ENCODE measurements at places on chromosomes 2 and 18.

GRCh38 chr18:39318462-39318861 lies 1752.9 kb upstream of the CELF4 start:
- no peaks in the 10 kb centered on the region for H3K27me3 ChIP-seq
- H3K36me3 ChIP-seq: no peaks in the 10 kb centered on the region
- no peak overlapping the region for H3K4me3 ChIP-seq
- H3K4me1 ChIP-seq: no peaks in the 10 kb centered on the region
- no peak overlapping the region for H3K27ac ChIP-seq

DNA sequence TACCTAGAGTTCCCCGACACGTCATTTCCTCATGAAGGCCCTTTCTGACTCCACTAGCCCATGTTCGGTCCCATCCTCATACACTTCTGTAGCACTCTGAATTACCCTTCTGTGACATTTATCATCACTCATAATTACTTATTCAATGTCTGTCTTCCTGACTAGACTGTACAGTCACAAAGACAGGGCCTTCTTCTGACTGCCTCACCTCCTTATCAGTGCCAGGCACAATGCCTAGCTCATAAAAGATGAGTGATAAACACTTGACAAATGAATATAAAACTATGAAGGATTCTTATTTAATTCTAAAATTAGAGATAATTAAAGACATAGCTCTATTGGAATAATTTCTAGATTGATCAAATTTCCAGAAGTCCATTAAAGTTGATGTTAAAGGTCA lies 1.4 kb upstream of the UBXN4 start:
- H3K4me3 ChIP-seq: no peak overlapping the region
- no peak for DNase-seq
- H3K27ac ChIP-seq: no peak overlapping the region
- H3K4me1 ChIP-seq: peaks cover 25% of the 10 kb centered on the region
- no peaks in the 10 kb centered on the region for H3K27me3 ChIP-seq
- no peaks in the 10 kb centered on the region for H3K36me3 ChIP-seq

DNA sequence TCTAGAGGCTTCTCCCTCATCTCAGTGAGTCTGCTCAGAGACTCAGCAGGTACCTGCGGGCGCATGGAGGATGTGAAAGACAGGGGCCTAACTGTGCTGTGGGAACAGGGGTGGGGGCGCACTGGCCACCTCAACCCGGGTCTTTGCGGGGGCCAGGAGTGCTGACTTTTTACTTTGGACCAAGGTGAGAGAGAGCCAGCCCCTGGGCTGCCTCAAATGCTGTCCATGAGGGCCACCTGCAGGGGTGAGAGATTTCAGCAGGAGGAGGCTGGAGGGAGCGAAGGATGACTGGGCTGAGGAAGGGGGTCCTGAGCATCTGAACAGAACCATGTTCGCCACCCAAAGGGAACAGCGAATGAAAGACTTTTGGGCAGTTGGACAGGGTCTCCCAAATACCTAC lies 129.4 kb downstream of the TNS1 start:
- no peak for DNase-seq
- no peak overlapping the region for H3K27ac ChIP-seq
- H3K27me3 ChIP-seq: no peaks in the 10 kb centered on the region
- H3K4me3 ChIP-seq: no peak overlapping the region

- no peaks in the 10 kb centered on the region for H3K27me3 ChIP-seq
- no peak overlapping the region for H3K27ac ChIP-seq
- no peak for DNase-seq
Measured at GRCh38 chr18:79121746-79122474, 52.7 kb downstream of the ATP9B start.

DNA sequence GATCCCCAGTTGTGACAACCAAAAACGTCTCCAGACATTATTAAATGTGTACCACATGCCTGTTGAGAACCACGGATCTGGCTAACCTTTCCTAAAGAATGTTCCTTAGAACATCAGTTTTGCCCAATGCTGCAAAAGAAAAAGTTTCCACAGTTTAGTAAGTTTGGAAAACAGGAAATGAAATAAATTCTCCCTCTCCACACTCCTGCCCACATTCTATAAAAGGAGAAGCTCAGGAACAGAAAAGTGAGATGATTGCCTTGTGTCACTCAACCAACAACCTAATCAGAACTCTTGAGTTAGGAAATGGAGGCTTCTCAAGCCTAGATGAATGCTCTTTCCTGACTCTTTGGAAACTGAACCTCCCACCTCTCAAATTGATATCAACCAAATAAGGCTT lies 56.1 kb upstream of the NFE2L2 start:
- no peaks in the 10 kb centered on the region for H3K27me3 ChIP-seq
- H3K4me3 ChIP-seq: no peak overlapping the region
- no peaks in the 10 kb centered on the region for H3K36me3 ChIP-seq
- no peak overlapping the region for H3K27ac ChIP-seq
- no peak for DNase-seq

DNA sequence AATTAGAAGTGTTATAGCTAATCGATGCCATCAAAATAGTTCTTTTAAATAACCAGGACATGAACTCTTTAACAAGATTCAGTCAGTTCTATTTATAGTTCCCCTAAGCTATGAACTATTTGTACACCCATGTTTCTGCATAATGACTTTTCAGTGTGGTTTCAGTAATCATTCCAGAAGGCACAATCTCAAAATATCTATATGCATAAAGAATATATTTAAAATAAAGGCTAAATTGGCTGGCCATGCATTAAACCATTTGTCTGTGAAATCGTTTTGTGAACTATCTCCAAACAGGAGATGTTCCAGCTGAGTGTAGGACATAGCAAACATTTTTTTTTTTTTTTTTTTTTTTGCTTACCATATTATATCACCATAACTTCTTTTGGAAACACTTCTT lies 719.3 kb downstream of the PLCL1 start:
- no peak overlapping the region for H3K4me3 ChIP-seq
- no peaks in the 10 kb centered on the region for H3K4me1 ChIP-seq
- no peaks in the 10 kb centered on the region for H3K27me3 ChIP-seq
- no peak for DNase-seq
- H3K27ac ChIP-seq: no peak overlapping the region
- no peaks in the 10 kb centered on the region for H3K36me3 ChIP-seq

- H3K4me1 ChIP-seq: peaks cover 22% of the 10 kb centered on the region
- DNase-seq: no peak
- no peak overlapping the region for H3K27ac ChIP-seq
- no peaks in the 10 kb centered on the region for H3K27me3 ChIP-seq
- no peaks in the 10 kb centered on the region for H3K36me3 ChIP-seq
Measured at GRCh38 chr2:173043476-173043875, 32.2 kb upstream of the MAP3K20 start.

- H3K4me3 ChIP-seq: no peak overlapping the region
- H3K4me1 ChIP-seq: no peaks in the 10 kb centered on the region
- H3K27ac ChIP-seq: no peak overlapping the region
- DNase-seq: no peak
Measured at GRCh38 chr2:105526000-105526925, 127.4 kb upstream of the FHL2 start.

DNA sequence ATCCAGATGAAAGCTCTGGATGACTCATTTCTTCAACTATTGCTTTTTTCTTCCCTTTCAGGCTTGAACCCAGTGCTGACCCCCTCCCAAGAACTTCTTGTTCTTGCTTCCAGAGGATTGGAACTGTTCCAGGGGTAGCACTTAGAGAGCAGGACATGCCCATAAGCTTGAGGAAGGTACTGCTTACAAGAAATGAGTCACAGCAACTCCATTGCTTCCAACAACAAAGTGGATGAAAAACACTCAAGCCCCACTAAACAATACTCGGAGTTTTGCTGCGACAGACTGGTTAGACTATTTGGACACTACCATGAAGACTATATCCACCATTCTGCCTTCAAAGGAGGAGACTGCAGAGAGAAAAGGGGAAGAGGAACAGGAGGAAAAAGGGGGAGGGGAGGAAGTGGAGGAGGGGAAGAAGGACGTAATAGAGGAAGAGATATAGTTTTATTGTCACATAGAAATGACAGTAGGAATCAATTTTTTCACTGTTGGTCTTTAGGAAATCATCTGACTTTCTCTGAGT lies 1.6 kb upstream of the EPC2 start:
- no peak for DNase-seq
- no peak overlapping the region for H3K4me3 ChIP-seq
- peaks cover 33% of the 10 kb centered on the region for H3K4me1 ChIP-seq
- no peaks in the 10 kb centered on the region for H3K36me3 ChIP-seq
- no peak overlapping the region for H3K27ac ChIP-seq

DNA sequence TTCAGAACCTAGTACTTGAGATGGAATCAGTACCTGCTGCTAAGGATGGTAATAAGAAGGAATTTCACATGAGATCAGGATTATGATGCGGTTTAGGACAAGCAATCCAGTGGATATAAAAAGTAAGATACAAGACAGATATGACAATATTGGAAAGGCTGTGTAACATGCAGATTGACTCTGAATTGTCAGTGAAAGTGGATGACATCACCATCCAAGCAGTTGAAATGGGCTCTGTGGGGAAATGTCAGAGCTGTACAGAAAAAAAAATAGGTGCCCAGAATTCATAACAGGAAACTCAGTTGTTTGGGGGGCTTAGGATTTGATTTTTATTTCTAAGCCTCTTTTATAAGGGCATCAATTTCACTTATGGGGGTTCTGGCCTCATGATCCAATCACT lies 438.3 kb downstream of the SPAG16 start:
- H3K27me3 ChIP-seq: no peaks in the 10 kb centered on the region
- no peak overlapping the region for H3K4me3 ChIP-seq
- H3K36me3 ChIP-seq: no peaks in the 10 kb centered on the region
- no peak for DNase-seq

DNA sequence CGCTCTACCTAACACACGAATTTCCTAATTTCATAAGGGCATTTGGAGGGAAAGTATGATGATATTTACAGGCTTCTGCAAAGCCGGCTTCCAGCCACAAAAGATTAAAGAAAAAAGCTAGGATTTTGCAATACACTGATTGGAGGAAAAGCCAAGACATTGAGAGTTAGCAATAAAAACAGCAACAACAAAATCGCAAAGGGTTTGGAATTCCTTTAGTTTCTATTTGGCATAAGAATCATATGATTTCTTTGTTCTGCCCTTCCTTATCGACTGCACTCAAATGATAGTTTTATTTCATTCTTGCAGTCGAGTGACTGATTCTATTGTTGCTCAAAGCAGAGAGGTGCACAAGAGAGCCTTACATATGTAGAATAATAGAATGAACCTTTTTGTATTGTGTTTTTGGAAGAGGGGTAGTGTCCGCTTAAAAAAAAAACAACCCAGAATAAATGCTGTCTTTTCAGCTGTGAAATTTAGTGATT lies 3.9 kb upstream of the ZNF532 start:
- DNase-seq: no peak
- H3K27ac ChIP-seq: peak overlapping the region; percentile 100
- H3K27me3 ChIP-seq: no peaks in the 10 kb centered on the region
- H3K4me3 ChIP-seq: no peak overlapping the region
- no peaks in the 10 kb centered on the region for H3K36me3 ChIP-seq

DNA sequence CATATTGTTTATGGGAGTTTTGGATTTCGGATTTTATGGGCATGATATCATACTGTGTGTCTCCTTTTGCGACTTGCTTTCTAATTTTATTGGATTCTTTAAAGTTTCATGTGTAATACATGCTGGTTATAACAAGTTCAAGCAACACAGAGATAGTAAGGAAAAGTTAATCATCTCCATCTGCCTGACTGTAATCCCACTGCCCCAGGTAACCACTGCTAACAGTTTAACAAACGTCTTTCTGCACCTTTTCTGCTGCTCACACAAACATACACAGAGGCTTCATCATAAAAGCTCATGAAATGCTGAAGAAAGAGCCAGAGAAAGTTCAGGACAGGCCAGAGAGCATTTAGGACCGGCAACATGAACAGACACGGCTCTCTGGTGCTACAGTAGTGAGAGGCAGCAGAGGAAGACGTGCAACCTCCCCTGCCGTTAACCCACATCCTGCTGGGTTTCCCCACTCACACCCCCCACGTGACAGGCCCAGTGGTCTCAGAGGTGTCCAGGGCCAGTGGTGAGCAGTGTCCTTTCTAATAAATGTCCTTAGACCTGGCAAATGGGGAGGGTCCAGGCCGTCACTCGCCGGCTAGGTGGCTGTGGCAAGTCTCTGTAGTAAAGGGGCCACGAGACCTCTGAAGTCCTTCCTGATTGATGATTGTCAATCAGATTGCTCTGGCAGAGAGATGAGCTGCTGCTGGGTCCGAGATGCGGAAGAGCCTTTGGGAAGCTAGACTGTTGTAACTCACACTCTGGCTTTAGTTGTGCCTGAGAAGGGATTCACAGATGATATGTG lies 43.0 kb upstream of the SLC1A4 start:
- H3K27me3 ChIP-seq: no peaks in the 10 kb centered on the region
- H3K4me1 ChIP-seq: peaks cover 70% of the 10 kb centered on the region
- H3K27ac ChIP-seq: peak overlapping the region; percentile 9
- no peak overlapping the region for H3K4me3 ChIP-seq
- no peaks in the 10 kb centered on the region for H3K36me3 ChIP-seq
- no peak for DNase-seq

DNA sequence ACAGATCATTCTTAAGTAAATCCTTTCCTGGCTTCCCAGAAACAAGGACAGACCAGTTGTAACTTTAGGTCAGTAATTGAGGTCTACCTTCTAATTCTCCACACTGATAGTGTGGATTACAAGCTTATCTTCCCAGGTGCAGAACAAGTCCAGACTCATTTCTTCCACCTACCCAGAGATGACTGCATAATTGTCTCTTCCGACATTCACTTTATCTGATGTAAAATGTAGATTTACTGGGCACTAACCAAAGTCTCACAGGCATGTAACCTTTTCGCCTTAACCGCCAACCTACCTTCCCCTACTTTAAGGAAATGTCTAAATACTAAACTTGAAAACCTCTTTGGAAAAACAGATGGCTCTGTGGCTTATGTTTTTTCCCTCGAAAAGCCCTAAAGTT lies 96.2 kb downstream of the NCK2 start:
- no peak overlapping the region for H3K4me3 ChIP-seq
- no peak for DNase-seq
- H3K27ac ChIP-seq: no peak overlapping the region

DNA sequence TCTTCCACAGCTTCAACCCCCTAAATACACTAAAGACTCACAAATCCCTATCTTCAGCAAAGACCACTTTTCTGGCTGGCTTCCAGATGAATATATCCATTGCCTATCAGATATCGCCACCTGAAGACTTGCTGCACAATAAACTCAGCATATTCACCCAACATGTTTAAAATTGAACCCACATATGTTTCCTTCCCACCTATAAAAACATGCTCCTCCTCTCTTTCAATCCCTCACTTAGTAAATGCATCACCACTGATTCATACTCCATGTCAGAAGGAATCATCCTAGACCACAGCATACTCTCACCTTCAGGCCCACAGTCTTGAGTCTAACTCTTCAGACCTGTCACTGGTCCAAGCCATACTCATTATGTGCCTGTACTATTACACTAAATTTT lies 5.3 kb downstream of the SPC25 start:
- no peak overlapping the region for H3K27ac ChIP-seq
- peaks cover 3% of the 10 kb centered on the region for H3K4me1 ChIP-seq
- DNase-seq: no peak

GRCh38 chr2:106561803-106562202 lies 74.6 kb downstream of the CD8B2 start:
- no peaks in the 10 kb centered on the region for H3K36me3 ChIP-seq
- DNase-seq: no peak
- peaks cover 46% of the 10 kb centered on the region for H3K4me1 ChIP-seq
- H3K27ac ChIP-seq: peak overlapping the region; percentile 33
- H3K27me3 ChIP-seq: no peaks in the 10 kb centered on the region

GRCh38 chr2:229417176-229417575 lies 146.1 kb upstream of the PID1 start:
- no peaks in the 10 kb centered on the region for H3K27me3 ChIP-seq
- peak overlapping the region; percentile 72 for H3K27ac ChIP-seq
- DNase-seq: no peak
- no peak overlapping the region for H3K4me3 ChIP-seq

Measured in vagina (tissue), 2 donors.